ENCODE measurements at places on chromosomes 5 and 9.

GRCh38 chr5:128009403-128009802, 74.2 kb upstream of the SLC12A2 start:
- no peak for DNase-seq

GRCh38 chr5:39224196-39224761, 4.9 kb upstream of the FYB1 start:
- no peak for DNase-seq

DNA sequence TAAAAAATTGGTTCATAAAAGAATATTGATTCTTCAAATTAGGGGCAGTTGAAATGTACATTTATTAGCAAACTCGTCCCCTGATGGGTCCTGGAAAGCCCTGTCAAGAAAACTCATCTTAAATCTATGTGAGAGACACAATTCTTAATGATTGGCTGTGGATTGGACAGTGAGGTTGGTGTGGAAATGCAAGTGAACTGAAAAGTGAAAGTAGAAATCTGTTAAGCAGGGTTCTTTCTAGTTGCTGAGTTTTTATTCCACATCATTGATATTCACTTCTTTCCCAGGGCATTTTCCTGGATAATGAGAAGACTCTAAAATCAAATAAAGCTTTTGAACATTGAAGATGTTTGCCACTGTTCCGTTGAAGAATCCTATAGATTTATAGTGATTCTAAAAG, 292.4 kb downstream of the MAST4 start:
- DNase-seq: no peak

DNA sequence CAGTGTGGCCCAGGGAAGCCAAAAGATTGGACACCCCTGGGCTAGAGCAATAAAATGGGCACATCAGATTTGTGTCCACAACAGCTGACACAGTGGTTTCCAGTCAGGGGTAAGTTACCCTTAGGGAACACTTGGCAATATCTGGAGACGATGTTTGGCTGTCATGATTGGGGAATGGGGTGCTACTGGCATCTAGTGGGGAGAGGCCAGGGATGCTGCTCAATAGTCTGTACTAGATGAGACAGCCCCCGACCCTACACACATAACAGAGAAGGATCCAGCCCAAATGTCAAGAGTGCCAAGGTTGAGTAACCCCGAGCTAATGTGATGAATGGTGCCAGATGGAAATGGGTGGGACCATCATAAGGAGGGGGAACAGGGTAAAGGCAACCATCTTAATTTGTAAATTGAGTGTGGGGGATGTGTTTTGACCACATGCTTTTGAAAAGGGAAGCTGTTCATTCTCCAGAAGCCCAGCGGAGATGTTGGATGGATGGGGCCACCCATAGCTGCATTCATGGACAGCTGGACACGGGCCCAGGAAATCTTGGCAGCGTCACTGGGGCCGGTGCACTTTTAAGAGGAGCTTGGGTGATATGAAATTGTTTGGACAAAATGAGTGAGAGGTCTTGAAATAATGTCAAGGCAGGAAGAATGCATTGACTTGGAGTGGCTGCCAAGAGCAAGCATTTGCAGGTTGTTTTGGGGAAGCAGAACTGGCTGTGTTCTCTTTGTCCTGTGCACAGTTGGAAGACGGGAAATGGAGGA, 33.4 kb downstream of the SYK start:
- DNase-seq: no peak

- DNase-seq: no peak
These were observed 654.5 kb downstream of the CETN3 start for GRCh38 chr5:89755024-89755423.

DNA sequence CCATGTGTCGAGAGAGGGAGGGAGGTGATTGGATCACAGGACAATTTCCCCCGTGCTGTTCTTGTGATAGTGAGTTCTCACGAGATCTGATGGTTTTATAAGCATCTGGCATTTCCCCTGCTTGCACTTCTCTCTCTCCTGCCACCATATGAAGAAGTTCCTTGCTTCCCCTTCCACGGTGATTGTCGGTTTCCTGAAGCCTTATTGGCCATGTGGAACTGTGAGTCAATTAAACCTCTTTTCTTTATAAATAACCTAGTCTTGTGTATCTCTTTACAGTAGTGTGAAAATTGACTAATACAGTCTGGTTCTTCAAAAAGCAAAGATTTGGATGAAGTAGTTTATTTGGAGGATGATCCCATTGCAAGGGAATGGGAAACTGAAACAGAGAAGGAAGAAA, 11.3 kb upstream of the MIER3 start:
- DNase-seq: no peak

DNA sequence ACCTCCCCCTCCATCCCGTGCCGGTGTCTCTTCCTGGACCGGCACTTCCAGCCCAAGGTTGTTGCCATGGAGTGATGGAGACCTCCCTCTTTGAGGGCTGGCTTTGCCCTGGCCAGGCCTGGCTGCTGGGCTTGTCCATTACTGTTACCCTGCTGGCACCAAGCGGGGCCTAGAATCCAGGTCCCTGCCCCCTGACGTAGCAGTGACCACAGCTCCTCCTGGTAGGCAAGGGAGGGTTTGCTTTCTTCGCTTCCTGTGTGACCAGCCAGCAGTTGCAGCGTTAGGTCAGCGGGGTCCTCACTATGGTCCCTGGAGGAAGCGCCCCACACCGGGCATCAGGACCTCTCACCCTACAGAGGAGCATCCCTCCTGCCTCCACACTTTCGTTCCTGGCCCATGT, 146.7 kb upstream of the COL5A1 start:
- no peak for DNase-seq

DNA sequence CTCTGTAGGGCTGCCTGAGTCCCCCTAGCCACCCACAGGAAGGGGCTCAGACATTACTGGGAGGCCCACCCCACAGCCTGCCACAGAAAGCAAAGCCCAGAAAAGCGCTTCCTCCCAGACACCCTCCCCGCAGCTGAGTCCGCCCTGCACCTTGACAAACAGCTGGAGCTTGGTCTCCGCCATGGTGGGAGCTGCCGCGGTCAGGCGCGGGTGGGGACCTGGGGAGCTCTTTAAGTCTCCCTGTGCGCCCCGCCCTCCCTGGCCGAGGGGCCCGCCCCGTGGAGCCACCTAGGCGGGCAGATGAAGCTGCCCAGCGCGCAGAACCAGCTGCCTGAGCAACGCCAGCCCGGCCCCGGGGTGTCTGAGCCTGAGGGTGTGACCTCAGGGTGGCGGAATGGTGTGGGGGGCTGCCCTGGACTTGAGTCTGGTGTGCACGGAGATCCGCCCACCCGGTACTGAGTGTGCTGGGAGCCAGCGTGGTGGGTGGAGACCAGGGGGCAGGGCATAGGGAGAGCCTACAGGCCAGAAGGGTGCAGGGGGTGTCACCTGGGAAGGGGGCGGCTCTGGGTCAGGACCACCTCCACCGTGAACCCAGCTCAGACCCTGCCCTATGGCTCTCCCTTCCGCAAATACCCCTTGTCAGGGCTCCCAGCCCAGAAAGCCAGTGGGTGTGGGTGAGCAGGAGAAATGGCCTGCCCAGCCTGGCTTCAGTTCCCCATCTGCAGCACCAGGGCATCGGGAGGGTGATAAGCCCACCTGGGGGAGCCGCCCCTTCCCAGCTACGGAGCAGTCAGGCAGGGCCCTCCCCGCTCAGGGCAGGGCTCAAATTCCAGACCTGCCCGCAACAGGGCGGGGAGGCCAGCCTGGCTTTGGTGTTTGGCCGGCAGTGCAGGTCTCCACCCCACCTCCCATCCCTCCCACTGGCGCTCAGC, at the start of gene CLIC3:
Gene CLIC3 (minus strand): TSS at position 208 of the 932 bp plus-strand sequence. CDS start 25 bp downstream, at position 183.
- no peak for DNase-seq

DNA sequence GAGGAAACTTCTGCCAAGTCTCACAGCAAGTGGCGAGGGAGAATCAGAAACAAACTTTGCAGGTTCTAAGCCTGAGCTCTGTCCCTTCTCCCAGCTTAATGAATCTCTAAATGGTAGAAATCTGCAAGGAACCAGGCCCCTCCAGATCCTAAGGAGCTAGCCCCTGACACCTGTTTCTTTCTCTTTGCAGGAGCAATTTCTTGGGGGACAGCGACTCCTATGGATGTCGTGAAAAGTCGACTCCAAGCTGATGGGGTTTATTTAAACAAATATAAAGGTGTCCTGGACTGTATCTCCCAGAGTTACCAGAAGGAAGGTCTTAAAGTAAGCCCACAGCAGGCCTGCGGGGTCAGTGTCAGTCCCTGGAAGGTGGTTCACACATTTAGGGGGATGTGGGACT, 21.8 kb downstream of the IL9 start:
- no peak for DNase-seq

GRCh38 chr5:82424211-82424610, 146.1 kb upstream of the RPS23 start:
- DNase-seq: no peak

DNA sequence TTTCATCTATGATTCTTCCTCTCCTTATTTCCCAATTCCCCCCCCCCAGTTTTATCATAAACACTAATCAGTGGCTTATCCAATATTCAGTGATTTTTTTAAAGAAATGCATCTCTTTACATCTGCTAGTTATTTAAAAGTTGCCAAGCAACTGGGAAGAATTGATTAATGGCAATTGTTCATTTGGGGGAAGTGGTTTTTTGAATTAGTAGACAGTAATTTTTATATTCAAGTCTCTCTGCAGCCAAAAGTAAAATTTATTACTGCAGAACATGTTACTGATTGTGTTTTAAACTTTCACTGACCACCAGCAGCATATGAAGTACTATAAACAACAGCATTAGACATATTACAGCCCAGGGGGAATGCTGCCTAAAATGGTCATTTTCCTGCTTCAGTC, 308.8 kb upstream of the NREP start:
- no peak for DNase-seq

DNA sequence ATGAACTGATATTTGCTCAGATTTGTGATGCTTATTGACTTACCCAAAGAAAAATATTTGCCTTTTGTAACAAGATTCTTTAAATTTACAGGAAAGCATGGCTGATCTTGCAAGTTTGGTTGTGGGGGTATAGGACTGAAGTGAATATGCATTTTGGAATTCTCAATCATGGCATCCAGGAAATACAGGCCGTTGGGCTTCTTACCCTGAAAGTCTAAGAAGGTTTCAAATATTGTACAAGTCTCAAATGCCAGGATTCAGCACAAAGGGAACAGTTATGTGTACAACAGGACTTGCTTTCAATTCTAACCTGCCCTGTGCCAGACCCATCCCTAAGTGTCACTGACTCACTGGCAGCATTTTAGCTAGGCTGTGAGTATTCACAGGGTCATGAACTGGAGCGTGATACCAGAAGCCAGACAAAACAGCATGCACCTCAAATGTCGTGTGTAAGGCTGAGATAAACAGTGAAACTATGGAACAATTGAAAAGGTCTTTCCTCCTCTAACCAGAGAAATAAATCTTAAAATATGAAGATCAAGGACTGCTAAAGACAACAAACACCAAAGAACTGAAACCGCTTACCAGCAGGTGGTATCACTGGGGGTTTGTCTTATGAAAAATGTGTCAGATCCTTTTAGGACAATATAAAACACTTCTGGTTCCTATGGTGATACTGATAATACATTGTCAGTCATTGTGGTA, 168.6 kb upstream of the RGMB start:
- no peak for DNase-seq

DNA sequence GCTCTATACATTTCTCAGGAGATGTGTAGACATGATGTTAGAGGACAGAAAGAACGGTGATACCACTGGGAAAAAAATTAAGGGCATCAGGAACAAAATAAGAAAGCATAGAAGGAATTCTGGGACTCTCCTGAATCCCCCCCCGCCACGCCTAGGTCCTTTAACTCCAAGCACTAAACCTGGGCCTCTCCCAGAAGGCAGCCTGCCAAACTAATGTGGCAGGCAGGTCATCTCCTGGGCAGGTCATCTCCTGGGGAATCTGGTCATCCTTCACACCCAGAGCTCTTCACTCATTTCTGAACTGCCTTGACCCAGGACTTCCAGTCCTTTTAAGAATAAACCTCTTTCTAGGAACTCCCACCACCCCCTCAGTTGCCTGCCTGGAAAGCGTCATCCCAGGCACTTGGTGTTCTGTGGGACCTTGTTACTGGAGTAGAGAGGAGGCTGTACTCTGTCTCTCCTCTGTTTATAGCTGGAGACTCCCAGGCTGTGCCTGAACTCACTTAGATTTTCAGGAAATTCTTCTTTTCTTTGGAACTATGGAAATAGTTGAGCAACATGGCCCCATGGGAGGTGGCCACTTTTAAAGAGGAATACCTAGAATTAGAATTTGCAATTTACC, 24.1 kb downstream of the PSAT1 start:
- DNase-seq: no peak

- no peak for DNase-seq
These were observed 2.6 kb downstream of the IGFBPL1 start for GRCh38 chr9:38421498-38422211.

GRCh38 chr9:120916991-120917880, 9.4 kb downstream of the TRAF1 start:
- no peak for DNase-seq

- no peak for DNase-seq
These were observed 14.8 kb downstream of the ODF2 start for GRCh38 chr9:128470560-128470959.

- no peak for DNase-seq
These were observed 69.1 kb upstream of the PAPPA start for GRCh38 chr9:116084497-116084896.

- no peak for DNase-seq
These were observed 65.0 kb downstream of the NSUN2 start for GRCh38 chr5:6567835-6568234.

DNA sequence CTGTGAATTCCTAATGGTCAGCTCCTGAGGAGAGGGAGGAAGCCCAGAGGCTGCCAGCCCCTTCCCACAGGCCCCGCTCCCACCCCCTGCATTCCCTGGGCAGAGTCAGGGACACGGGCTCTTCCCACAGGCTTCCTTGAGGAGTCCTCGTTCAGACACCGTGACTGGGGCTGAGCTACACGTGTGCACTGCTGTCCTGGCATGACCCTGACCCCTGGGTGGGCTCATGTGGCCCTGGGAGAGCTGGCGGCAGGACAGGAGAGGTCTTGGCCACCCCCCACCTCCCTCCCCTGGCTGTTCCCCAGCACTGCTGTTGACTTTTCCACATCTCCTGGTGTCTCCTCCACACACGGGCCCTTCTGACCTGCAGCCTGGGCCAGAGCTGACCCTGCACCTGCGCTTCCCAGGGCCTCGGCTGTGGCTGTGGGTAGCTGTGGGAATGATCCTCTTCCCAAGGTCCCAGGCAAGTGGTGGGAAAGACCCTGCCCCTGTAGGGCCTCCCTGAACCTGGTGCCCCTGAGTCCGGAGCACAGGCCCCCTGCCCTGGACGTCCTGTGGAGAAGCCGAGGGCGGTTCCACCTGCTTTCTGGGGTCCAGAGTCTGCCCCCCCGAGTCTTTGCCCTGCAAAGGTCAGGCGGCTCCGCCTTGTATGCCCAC, 56.5 kb upstream of the NKD2 start:
- no peak for DNase-seq

- DNase-seq: no peak
These were observed 4.5 kb upstream of the TMEM252 start for GRCh38 chr9:68545033-68545705.

GRCh38 chr5:150000990-150001659, 586 bp downstream of the HMGXB3 start:
- DNase-seq: no peak

DNA sequence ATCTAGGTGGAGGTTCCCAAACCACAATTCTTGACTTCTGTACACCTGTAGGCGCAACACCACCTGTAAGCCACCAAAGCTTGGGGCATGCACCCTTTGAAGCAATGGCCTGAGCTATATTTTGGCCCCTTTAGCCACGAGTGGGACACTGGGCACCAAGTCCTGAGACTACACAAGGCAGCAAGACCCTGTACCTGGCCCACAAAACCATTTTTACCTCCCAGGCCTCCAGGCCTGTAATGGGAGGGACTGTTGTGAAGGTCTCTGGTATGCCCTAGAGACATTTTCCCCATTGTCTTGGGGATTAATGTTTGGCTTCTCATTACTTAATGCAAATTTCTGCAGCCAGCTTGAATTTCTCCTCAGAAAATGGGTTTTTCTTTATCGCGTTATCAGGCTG, 24.6 kb upstream of the FAM151B start:
- DNase-seq: no peak

GRCh38 chr9:110939047-110939446, 99.2 kb downstream of the LPAR1 start:
- no peak for DNase-seq

Measured in GOT3 (cell line).